ENCODE measurements at places on chromosomes 16 and 17.

- DNase-seq = no peak
Measured at GRCh38 chr16:23064639-23065038, 84.6 kb downstream of the USP31 start.

- no peak for DNase-seq
Measured at GRCh38 chr17:77909236-77909635, 49.3 kb upstream of the TNRC6C start.

- peak; percentile 91 for DNase-seq
Measured at GRCh38 chr17:45123930-45124796, 8.2 kb downstream of the PLCD3 start.

- no peak for DNase-seq
Measured at GRCh38 chr16:72788269-72788809, 259.6 kb downstream of the ZFHX3 start.

DNA sequence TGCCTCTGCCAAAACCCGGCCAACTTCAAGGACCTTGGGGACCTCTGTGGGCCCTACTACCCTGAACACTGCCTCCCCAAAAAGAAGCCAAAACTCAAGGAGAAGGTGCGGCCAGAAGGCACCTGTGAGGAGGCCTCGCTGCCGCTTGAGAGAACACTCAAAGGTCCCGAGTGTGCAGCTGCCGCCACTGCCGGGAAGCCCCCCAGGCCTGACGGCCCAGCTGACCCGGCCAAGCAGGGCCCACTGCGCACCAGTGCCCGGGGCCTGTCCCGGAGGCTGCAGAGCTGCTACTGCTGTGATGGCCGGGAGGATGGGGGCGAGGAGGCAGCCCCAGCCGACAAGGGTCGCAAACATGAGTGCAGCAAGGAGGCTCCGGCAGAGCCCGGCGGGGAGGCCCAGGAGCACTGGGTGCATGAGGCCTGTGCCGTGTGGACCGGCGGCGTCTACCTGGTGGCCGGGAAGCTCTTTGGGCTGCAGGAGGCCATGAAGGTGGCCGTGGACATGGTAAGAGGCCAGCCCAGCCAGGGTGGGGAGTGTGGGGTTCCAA is 38.7 kb downstream of the SREBF1 start:
- no peak for DNase-seq

GRCh38 chr16:73161977-73162376 is 114.0 kb upstream of the ZFHX3 start:
- DNase-seq = no peak

DNA sequence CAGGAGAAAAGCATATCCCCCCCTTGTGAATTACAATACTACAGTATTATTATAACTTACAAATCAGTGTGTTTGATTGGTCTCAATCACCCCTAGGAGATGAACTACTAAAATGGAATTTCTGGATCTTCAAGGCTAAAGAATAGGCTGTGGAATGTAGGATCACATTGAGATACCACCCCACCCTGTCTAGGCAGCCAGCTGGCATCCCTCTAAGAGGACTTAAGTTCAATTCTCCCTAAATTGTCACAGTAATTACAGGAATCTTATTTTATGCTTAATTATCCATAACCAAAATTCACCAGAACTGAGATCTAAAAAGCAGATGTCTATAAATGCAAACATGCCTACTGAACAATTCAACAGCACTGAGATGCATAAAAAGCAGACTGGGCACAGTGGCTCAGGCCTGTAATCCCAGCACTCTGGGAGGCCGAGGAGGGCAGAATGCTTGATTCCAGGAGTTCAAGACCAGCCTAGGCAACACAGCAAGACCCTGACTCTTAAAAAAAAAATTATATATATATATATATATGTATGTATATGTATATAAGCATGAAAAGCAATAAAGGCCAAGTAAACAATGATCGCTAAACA is 12.0 kb downstream of the AP1G1 start:
- no peak for DNase-seq

DNA sequence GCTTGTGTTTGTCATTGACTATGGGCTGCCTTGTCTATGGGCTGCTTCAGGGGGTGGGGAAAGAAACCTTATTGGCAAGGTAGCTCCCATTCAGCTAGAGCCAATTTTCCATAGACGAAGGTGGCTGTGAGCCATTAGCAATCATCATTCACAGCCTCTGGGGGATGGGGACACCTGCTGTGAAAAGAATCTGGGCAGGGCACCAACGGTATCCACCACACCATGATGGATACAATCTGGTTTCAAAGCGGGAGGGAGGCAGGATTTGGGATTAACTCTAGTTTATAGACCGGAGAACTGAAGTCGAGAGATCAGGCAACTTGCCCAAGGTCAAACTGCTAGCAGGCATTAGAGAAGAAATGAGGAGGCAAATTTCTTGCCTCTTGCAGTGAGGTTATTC is 182.3 kb downstream of the SHISA9 start:
- no peak for DNase-seq

DNA sequence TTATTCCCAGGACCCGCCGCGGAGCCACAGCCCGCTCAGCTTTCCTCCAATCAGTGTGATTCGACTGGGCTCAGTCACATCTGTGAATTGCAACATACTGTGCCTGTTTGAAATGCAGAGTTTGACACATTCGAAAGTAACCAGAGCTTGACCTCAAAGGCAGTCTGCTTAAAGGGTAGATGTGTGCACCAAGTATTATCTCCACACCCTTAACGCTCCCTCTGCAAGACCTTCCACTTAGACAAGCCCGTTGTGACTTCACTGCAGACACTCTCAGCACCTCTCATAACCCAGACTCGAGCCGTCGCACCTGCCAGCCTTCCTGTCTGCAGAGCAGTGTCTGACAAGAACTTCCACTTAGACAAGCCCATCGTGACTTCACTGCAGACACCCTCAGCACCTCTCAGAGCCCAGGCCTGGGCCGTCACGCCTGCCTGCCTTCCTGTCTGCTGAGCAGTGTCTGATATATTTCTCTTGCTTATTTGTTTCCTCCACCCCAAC is 3.7 kb downstream of the KLHDC4 start:
- no peak for DNase-seq

DNA sequence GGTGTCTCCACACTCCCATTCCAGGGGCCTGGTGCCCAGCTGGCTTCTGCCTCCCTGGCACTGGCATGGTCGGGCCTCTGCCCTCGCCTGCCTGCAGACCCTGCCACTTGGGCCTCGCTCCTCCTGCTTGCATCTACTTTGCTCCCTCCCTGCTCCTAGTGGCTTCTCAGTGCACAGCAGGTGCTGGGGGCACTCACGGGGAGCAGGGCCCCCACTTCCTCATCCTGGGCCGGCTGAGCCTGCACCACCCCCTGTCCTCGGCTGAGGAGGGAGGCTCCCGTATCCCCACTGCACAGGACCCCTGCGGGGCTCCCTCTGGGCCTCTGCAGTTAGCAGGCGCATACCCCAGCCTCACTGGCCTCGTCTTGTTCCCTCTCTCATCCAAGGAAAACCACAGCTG is 35.2 kb downstream of the CIBAR2 start:
- no peak for DNase-seq

DNA sequence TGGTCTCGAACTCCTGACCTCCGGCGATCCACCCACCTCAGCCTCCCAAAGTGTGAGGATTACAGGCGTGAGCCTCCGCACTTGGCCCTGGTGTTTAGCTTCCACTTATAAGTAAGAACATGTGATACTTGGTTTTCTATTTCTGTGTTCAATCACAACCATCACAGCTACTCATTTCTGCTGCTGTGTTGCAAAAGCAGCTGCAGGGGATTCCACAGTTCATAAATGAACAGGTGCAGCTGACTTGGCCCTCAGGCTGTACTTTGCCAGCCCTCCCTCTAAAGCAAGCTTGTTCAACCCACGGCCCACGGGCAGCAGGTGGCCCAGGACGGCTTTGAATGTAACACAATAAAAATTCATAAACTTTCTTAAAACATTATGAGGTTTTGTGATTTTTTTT is 79.2 kb downstream of the SLC39A11 start:
- no peak for DNase-seq

DNA sequence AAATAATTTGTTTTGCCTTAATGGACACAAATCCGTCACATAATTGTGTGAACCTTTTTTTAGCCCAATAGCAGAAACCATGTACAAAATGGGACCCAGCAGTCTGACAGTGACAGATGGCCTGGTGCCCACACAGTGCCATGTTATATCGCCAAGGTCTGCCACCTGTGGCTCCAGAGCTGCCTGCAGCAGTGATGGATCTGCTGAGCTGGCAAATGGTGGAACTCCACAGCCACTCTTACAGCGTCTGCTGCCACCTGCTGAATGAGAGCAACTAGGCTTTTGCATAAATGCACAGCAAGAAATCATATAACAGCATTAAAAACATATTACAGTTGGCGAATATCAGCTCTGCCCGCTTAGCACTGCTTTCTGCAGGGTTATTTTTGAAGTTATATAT is 59.4 kb downstream of the NUP93 start:
- peak; percentile 67 for DNase-seq

GRCh38 chr16:85310868-85311585 is 198.8 kb upstream of the CIBAR2 start:
- DNase-seq = no peak

DNA sequence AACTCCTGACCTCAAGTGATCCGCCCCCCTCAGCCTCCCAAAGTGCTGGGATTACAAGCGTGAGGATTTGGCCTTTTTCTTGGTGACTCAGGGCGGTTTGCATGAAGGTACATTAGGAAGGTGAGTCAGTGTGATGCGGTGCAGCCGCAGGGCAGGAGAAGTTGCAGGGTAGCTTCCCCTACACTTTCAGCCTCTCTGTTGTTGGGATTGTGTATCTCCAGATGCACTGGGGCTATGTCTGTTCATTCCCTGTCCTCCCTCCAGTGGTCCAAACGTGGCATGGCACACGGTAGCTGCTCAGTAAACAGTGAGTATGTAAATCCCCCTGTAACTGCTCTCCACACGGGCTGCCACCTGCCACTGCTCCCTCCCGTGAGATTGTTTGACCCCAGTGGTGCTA is 109.1 kb upstream of the CDC42EP4 start:
- DNase-seq = no peak

DNA sequence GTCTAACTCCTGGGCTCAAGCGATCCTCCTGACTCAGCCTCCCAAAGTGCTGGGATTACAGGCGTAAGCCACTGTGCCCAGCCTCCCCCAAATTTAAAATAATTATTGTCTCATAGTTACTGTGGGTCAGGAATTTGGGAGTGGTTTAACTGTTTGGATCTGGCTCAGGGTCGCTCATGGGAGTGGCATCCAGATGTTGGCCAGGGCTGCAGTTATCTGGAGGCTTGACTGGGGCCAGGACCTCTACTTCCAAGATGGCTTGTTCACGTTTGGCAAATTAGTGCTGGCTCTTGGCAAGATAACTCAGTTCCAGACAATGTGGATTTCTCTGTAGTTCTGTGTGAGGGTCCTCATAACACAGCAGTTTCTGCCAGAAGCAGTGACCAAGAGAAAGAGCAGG is 8.0 kb downstream of the TEN1 start:
- DNase-seq = no peak

DNA sequence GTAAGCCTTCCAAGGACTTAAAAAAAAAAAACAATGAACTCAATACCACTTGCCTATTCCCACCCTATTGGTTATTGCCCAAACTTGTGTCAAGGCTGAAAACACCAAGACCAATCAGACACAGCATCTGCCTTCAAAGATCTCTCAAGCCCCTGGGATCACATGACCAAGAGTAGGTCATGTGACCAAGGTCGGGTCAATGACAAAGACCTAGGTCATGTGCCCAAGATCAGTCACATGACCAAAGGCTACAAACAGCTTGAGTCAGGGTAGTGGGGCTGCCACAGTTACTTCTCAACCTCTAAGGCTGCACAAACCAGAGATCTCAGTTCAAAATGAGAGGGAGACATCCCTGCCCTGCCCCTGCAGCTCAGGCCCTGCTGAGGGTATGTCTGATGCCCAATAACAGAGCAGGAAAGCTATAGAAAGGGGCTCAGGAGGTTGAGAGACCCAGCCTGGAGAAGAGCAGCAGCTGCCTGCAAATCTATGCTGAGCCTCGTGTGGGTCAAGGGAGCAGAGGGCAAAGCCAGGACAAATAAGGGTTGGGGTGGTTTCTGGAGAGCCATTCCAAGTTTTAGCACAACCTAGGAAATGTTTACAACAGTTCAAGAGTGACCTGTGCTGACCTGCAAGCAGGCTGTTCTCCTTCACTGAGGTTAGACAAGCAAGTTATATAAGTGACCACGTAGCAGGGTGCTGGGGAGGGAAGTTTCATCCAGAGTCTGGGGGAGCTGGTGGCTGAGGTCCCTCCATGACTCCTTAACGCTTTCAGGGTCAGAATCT is 48.8 kb downstream of the PIMREG start:
- no peak for DNase-seq

DNA sequence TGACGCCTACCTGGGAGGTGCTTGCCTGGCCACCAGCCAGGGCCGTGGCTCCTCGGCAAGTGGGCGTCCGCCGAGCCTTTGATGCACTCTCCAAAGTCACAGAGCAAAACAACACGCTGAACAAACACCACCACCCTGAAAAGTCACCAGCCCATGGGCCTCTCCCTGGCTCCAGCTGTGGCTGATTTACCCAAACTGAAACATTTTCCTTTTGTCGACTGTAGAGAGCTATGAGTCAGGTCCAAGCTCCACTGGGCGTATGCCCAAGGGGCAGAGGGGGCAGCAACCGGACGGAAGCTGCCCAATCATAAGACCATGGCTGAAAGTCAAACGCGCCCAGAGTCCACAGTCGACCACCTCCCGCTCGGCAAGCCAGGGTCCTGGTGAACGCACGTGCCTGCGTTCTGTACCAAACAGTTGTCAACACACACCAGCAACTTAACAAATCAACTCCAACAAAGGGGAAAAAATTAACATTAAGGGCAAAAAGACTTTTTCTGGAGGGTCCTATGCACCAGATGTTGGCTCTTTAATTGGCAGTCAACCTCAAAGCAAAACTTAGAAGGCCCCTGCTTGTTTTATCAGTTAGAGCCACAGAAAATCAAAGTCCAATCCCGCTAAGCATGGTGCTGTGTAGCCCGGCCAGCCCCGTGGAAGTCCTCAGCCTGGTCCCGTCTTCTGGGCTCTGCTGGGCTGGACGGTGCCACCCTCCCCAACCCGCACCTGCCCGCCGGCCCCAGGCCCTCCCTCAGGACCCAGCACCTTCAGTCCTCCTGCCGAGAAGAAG is 47.3 kb downstream of the TBC1D16 start:
- no peak for DNase-seq

DNA sequence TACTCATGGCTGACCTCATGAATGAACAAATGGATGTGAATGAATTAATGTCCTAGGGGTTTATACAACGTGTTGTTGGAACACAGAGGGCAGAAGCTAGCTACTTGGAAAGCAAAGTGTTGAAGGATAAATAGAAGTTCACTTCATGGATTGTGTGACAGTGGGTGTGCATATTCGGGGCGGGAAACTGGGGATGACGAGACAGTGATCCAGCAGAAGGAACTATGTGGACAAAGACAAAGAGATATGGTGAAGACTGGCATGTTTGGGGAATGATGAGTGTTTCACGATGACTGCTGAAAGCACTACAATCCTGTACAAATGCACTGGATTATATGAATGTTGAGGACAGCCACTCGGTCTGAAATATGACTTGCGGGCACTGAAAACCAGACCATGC is 250.5 kb upstream of the C16orf82 start:
- DNase-seq = no peak

DNA sequence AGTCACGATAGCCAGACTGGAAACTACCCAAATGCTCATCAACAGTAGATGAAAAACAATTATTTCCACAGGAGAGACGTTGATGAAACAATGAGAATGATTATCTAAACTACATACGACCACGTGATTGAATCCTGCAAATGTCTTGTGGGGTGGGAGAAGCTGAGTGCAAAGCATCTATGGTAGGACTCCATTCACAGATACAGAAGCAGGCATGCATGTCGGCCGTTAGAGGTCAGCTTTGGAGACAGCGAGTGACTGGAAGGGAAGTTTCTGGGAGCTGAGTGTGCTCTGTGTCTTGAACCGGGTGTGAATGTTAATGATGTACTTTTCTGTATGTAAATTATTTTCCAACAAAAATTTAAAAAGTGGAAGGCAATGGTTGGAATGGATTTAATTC is 71.5 kb upstream of the DNAJA2 start:
- DNase-seq = no peak

Data from BE2C (cell line).